Activated CD4-positive, alpha-beta memory T cell treated with anti-CD3 and anti-CD28 coated beads, Interleukin-2, amount 10 ng/mL, durations not matched to agents 7 days and 5 days (primary cell): ENCODE measurements at places on chromosomes 13 and 19.

DNA sequence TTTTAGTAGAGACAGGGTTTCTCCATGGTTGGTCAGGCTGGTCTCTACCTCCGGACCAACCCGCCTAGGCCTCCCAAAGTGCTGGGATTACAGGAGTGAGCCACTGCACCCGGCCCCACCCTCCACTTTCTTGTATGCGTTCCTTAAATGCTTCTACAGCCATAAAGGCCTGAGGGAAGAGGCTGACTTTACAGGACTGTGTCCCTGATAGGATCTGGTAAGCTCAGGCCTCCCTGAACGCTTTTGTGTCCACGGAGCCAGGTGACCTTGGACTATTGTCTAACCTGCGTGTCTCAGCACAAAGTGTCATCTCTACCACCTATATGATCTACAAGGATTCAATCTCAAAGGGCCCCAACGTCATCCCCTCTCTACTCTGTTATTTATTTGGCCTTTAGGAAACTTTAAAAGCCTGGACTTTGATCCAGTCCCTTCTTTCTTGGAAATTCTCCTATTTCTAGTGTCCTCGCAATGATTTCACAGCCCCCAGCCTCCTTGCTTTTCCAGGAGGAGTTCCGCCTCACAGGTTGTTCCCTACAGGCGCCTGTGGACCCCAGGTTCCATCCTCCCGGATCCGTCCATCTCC is 701 bp downstream of the ZNF552 start:
- DNase-seq, result no peak

DNA sequence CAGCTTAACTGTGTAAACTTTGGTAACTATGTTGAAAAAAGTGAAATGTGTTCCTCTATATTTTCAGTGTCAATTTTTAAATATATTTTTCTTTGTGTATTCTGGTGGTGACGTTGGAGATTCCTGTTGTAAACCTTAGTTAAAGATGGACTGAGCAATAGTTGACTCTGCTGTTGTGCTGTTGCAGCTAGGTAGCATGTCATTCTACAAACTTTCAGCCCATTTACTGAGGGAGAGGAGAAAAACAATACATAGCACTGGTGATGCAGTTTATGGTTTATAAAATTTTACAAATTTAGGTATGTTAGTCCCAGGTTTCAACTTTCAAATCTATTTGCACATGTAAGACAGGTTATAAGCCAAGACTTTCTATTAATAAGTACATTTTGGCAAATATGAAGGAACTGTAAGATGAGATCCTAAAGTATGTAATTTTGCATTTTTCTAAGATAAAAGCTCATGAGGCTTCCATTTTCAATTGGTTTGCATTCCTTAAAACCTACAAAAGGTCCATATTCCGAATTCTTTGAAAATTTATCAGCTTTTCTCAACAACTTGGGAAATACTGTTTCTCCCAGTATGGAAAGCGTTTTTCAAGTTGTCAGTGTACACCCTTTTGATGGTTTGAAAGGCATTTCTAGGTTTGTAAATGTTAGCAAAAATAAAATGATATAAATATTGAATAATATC is 1.5 kb downstream of the NDFIP2 start:
- no peak for DNase-seq

DNA sequence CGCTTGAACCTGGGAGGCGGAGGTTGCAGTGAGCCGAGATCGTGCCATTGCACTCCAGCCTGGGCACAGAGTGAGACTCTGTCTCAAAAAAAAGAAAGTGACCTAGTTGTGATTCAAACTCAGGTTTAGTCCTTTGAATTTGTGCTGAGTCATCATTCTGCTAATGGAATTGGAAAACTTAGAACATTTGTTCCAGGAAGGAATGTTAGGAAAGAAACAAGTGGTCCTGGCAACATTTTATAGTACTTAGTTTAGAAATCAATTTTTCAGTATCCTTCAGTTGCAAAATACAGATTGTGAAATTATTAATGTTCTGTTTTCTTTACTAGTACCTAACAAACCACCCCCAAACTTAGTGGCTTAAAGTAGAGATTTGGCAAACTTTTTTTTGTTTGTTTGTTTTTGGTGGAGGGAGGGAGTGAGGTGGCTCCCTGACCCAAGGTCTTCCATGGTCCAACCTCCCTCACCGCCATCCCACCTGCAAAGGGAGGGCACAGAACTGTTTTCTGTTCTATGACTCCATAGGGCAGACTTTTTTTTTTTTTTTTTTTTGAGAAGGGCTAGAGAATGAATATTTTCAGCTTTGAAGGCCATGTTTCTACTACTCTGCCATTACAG is 9.2 kb upstream of the SULT2A1 start:
- DNase-seq, result no peak

- DNase-seq, result no peak
These were observed 1.5 kb downstream of the CERS1 start for GRCh38 chr19:18894254-18895037.

DNA sequence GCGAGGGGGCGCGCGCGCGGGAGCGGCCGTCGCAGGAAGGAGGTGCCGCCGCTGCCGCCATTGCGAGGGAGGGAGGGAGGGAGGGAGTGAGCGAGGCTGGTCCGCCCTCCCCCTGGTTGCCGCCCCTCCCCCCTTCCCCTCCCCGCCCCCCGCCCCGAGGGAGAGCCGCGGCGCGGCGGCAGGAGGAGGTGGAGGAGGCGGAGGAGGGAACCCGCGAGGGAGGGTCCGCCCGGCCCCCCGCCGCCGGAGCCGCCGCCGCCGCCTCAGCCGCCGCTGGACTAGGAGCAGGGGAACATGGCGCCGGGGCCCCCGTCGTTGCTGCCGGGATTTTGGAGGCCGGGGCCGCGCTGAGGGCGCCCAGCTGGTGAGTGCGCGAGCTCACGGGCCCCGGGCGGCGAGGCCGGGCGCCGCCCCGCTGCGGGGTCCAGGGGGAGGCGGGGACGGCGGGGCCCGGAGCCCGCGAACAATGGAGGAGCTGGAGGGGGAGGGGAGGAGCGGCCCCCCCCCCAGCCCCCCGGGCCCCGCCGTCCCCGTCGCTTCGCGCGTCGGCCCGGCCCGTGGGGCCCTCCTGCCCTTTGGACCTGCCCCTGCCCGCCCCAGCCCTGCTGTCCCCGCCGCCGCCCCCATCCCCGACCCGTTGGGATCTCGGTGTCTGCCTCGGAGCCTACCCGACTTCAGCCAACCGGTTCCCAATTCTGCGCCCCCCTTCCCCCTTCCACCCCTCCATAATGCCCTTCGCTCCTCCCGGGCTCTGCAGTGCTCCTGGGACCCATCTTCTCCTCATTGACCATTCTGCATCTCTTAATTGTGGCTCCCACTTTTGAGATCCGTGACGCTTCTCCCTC is at the start of gene ARHGAP35:
Gene ARHGAP35, plus strand, starts transcription at position 152 of the 845 bp plus-strand sequence. CDS start 57,679 bp downstream, outside the sequence.
- DNase-seq, result peak; percentile 86

- no peak for DNase-seq
These were observed 637 bp upstream of the PNMA8B start for GRCh38 chr19:46496304-46496703.

DNA sequence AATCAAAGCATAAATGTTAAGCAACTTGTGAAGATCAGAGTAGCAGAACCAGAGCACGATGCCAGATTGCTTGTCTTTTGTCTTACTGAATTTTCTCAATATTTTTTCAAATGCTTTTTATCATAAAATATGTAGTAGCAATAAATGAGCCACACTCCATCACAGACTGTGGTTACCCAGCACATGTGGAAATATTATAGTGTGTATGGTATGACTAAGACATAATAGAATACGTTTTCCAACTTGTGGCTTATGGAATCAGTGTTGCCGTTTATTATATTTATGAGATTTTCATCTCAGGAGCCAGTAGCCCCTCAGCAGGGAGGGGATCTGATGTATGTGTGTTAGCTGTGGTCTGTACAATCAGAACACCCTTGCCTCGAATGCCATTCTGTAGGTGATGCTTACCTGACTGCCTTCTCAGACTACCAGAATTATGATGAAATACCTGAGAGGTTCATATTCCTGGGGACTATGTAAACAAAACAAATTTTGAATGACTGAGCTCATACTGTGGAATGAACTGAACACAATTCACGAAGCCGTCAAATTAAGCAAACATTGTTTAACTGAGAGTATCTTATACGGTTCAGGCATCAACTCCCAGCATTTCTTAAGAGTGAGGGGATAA is 1.9 kb downstream of the SCEL start:
- DNase-seq, result no peak

DNA sequence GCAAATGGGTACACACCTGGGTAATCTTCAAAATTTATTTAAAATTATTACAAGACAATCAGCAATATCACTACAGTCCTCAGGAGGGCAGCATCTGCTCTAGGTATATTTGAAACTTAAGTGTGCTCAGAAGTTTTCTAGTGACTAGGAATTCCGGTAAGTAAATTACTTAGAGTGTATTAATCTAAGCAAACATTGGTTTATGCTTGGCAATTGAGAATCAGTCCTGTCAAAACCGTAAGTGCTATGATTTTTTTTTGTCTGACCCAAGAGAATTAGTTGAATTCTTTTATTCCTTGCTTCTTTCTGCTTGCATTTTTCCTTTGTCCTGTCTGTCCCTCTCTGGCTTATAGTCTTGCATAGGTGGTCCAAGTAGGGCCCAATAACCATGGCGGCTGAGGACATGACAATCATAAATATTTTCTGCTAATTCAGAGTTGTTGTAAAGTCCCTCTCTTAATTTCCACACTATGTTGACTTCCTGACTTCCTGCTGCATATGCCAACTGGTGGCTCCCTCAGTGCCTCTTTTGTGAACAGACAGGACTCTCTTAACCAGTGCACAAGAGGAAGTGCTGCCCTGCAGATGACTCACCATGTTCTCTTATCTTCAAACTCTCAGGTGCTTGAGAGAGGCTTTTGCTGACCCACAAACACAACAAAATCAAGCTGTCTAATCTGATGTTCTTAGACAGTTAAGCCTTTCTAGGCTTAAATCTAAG is 82.2 kb downstream of the SLAIN1 start:
- peak; percentile 35 for DNase-seq

- no peak for DNase-seq
These were observed at the start of gene SMAD9 for GRCh38 chr13:36919833-36920615. TSS of gene SMAD9 (minus strand) at chr13:36920238. CDS start at chr13:36879689, 40,549 bp downstream.

GRCh38 chr13:20940083-20940482 is 37.5 kb upstream of the XPO4 start:
- no peak for DNase-seq

DNA sequence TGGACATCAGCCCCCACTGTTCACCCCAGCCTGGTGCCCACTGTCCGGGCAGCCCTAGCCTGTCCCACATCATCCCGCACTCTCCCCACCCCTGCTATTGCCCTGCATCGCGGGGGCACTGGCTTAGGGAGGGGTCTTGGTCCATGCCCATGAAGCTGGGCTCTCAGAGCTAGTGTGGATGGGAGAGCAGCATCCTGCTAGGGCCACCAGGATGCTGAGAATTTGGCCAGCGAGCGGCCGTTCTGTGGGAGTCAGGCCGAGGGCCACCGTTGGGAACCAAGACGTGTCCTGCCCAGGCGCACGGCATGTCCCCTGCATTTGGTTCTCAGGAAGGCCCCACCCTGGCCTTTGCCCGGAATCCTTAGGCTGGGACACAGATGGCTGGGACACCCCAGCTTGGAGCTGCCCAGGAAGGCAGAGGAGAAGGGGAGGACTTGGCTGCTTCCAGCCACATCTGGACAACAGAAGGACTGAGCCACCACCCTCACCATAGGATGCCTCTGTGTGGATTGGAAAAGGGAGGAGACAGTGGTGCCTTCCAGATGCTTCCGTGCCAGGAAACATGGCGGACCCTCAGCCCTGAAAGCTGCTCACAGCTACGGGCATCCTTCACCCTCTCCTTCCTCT is 14.6 kb downstream of the ADGRE5 start:
- no peak for DNase-seq

DNA sequence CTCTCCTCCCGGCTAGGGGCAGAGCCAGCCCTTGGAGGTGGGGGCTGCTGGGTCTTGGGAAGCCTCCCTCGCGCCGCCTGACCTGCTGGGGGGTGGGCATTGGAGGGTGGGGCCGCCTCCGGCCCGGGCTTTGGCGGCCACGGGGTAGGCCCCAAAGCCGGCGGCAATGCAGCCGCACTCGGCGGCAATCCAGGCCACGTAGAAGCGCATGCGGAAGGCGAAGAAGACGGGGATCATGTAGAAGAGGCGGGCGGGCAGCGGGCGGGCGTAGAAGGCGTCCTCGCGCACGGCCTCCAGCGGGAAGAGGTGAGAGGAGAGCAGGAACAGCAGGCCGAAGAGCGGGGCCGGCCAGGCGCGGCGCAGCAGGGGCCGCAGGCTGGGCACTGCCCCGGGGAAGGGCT is 7.7 kb upstream of the TMC4 start:
- DNase-seq, result no peak

DNA sequence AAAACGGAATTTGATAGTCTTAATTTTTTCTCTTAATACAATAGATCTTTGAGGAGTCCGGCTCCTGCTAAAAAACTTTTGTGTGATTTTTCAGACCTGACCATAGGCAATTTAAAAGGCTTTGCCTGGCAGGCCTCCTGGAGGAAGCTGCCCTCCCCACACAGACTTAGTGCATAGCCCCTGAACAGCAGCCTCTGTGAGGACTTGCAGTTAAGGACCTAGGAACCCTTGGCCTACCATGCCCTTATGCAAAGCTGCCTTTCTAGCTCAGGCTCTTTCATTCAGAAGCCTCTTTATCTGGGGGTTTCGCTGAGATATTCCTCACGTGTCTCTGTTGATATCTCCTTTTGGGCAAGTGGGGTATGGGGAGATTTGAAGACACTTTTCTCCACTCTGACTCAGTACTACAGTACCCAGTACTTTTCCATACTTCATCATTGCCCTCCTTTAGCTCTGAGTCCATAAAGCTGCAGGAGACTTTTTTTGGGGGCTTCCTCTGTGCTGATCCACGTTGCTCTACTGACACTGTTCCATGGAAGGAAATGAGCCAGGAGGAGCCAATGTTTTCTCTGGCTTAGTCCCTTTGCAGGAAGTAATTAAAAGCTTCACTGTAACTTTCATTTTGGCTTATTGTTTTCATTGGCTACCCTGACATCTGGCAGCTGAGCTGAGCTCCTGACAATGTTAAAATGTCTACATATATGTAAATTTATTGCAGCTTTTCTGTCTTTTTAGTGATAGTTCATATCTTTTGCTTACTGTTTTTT is 283.1 kb downstream of the TDRD3 start:
- DNase-seq, result no peak

- no peak for DNase-seq
These were observed 10.1 kb downstream of the DPY19L3 start for GRCh38 chr19:32415669-32416068.

DNA sequence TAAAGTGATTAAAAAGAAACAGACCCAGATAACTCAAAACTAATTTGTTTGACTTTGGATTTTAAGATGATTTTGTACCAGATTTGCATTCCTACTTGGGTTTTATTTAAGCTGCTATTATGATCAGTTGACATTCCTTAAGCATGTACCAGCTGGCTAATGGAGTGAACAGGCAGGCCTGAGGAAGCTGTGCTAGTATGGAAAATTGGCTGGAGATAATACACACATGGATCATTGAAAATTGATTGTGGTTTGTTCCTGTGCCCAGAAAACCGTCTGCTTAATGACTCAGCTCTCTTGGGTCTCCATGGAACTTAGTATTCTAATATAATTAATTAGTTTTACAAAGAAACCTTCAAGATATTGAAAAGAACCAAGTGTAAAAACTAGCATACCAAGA is 22.6 kb downstream of the POLR1D start:
- DNase-seq, result no peak

GRCh38 chr13:71461892-71462291 is 405.1 kb downstream of the DACH1 start:
- no peak for DNase-seq

GRCh38 chr13:113960276-113960948 is 13.5 kb downstream of the C13orf46 start:
- no peak for DNase-seq

GRCh38 chr13:81738364-81738763 is 1397.4 kb upstream of the SPRY2 start:
- DNase-seq, result no peak

GRCh38 chr13:30847650-30848307 is 58.3 kb upstream of the MEDAG start:
- DNase-seq, result no peak

GRCh38 chr19:10209315-10209714 is 14.6 kb upstream of the DNMT1 start:
- no peak for DNase-seq
